ENCODE measurements at places on chromosomes 13 and 19.

DNA sequence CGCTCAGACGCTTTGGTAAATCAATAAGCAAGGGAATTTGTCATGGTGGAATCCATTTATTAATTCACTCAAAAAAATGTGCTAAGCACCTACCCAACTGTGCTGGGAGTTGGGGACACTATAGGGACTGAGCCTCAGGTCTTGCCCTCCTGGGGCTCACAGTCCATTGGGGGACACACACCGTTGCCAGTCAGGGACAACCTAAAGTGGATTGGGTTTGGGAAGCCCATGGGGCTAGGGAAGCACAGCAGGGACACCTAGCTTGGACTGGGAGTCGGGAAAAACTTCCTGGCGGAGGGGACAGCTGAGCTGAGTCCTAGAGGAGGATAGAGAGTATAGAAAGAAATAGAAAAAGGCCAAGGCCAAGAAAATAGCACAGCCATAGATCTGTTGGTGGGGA is 8.5 kb downstream of the FOSB start:
- DNase-seq: no peak

DNA sequence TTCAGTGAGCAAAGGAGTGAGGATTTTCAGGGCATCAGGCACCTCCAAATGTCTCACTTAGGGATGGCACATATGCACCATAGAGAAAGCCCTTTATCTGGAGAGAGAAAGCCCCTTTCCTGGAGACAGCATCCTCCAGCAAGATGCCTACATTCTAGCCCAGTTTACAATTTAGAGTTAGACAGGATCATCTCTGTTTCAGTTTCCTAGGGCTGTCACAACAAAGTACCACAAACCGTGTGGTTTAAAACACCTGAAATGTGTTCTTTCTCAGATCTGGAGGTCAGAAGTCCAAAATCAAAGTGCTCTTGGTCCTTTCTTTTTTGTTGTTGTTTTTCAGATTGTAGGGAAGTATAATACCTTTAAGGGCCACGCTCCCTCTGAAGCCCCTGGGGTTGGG is 61.8 kb downstream of the MBNL2 start:
- DNase-seq: no peak

DNA sequence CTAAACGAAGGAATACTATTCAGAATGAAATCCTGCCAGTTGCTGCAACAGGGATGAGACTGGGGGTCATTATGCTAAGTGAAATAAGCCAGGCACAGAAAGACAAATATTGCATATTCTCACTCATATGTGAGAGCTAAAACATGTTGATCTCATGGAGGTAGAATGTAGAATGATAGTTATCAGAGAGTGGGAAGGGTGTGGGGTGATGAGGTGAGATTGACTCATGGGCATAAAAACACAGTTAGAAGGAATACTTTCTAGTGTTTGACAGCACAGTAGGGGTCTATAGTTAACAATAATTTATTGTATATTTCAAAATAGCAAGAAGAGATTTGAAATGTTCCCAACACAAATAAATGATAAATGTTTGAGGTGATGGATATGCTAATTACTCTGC is 7.8 kb upstream of the OR7C2 start:
- DNase-seq: no peak

DNA sequence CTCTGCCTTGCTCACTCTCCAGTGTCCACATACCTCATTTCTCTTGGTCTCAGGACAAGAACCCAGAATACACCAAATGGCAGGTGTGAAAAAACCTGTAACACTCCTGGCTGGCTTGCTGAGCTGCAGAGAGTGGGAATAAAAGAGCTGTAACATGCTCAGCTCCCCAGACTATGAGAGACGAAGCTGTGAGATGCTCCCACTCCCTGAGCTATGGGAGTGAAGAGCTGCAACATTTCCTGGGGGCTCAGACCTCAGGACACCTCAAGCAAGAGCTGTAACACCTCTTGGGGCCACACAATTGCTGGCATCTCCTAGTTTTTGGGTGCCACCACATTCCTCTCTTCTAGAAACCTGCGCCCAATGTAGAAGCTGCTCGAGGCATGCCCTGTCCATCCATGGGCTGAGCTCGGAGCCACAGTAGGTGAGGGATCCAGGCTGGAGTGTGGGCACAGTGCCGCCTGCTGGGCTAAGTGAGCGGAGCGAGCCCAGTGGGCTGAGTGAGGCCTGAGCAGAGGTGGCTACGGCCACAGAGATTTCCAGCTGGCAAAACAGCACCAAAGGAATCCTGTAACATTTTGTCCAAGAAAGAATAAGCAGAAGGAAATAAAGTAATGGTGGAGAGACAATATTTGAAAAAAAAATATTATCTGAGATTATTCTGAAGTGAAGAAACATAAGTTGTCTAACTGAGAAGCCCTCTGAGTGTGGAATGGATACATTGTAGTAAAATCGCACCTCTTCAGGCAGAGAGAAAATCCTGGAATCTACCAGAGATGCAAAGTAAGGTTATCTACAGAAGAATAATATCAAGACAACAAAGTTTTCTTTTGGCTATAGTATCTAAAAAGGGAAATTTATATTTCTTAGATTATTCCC is 186.2 kb upstream of the PCDH9 start:
- DNase-seq: peak; percentile 54

- DNase-seq: no peak
These were observed 51.7 kb upstream of the SERPINE3 start for GRCh38 chr13:51287758-51288157.

DNA sequence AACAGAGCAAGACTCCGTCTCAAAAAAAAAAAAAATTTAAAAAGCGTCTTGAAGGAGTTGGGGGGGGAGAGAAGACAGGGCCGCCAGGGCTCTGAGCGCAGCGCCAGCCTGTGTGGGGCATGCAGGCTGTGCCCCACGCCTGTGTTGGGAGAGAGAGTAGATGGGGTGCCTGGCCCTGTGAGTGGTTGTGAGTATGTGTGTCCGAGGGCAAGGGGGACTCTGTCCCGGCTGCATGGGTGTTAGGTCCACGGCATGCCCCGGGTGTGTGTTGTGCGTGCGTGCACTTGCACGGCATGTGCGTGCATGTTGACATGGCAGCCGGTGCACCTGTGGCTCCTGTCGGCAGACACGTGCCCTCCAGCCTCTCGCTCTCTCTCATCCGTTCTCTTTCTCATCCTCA is 3.4 kb downstream of the MAP2K7 start:
- no peak for DNase-seq

DNA sequence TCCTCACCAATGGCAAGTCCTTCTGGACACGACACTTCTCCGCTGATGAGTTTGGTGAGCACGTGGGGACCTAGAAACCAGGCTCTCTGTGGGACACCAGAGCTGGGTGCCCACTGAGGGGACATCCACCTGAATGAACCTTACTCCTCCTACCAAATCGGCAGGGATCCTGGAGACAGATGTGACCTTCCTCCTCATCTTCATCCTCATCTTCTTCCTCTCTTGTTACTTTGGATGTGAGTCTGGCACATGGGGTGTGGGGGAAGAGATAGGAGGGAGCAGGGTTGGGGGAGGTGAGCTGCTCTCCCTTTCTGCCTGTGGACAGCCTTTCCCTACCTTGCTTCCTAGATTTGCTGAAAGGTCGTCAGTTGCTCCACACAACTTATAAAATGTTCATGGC is 1.9 kb downstream of the TMEM145 start:
- DNase-seq: no peak

GRCh38 chr13:59346999-59347723 is 816.6 kb downstream of the DIAPH3 start:
- DNase-seq: no peak

DNA sequence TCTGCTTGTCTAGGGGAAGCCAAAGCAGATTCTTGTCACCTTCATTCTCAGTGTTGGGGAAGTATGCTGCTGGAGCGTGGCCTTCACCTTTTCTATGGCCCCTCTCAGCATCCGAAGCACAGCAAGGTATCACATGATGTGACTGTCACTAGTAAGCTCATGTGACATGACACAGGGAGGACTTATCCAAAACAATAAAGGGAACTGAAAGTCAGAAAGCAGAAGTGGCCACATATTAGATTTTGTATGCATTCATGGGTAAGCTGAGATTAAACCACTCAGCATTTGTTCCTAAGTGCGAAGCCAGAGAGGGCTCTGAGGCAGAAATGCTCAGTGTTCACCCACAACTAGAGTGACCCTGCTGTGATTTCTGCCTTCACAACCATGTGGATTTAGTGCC is 72.8 kb upstream of the PCDH8 start:
- DNase-seq: no peak

DNA sequence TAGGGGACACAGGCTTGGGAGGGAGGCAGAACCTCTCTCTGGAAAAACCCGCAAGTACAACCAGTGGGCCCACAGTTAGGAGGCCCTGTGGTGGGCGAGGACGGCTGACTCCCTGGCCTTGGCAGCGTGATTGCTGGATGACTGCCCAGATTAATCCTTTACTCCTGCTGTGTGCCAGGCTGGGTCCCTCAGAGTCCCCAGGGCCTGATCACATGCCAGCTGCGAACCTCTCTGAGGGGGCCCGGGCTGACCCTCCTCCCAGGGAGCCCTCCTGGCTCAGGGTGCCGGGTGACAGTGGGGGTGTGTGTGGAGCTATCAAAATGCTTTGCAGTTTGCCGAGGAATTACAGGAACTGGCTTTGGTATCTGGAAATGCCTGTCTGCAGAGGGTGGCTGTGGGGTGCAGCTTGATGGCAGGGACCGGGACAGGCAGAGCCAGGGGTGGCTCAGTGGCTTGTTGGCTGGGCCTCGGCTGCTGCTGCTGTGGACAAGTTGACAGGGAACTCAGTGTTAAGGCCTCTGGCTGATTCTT is 48.9 kb downstream of the DNM2 start:
- no peak for DNase-seq

DNA sequence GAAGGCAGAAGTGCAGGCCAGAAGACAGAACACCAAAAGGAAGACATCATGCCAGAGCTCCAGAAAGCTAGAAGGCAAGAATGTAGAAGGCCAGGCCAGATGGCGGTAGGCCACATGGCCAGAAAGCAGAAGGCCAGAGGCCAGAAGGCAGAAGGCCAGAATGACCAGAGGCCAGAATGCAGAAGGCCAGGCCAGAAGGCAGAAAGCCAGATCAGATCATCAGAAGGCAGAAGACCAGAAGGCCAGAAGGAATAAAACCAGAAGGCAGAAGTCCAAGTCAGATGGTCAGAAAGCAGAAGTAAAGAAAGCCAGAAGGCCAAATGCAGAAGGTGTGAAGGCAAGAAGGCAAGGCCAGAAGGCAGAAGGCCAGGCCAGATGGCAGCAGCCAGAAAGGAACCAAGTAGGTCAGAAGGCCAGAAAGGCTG is 185.0 kb downstream of the TUBA3C start:
- DNase-seq: no peak

GRCh38 chr19:13541554-13541953 is 35.3 kb upstream of the CACNA1A start:
- no peak for DNase-seq

DNA sequence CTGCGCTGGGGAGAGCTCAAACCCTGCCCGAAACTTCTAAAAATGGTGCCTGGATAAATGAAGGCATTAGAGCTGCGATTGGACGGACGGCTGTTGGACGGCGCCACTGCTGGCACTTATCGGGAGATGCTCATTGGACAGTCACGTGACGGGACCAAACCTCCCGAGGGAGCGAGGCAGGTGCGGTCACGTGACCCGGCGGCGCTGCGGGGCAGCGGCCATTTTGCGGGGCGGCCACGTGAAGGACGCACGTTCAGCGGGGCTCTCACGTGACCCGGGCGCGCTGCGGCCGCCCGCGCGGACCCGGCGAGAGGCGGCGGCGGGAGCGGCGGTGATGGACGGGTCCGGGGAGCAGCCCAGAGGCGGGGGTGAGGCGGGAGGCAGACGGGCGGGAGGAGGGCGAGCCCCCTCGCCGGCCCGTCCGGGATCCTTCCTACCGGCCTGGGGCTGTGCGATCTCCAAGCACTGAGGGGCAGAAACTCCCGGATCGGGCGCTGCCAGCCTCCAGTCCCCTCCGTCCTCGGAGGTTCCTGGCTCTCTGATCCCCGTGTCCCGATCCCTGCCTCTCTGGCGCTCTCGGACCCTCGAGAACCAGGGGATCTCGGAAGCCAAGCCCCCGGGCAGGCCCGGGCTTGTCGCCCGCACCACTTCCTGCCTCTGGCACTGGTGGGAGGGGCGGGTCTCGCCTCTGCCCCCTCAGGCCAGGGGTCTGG is at the start of gene BAX:
TSS of gene BAX (plus strand) at position 281 of the 713 bp plus-strand sequence. CDS start at position 335, 54 bp downstream.
- DNase-seq: peak; percentile 97

DNA sequence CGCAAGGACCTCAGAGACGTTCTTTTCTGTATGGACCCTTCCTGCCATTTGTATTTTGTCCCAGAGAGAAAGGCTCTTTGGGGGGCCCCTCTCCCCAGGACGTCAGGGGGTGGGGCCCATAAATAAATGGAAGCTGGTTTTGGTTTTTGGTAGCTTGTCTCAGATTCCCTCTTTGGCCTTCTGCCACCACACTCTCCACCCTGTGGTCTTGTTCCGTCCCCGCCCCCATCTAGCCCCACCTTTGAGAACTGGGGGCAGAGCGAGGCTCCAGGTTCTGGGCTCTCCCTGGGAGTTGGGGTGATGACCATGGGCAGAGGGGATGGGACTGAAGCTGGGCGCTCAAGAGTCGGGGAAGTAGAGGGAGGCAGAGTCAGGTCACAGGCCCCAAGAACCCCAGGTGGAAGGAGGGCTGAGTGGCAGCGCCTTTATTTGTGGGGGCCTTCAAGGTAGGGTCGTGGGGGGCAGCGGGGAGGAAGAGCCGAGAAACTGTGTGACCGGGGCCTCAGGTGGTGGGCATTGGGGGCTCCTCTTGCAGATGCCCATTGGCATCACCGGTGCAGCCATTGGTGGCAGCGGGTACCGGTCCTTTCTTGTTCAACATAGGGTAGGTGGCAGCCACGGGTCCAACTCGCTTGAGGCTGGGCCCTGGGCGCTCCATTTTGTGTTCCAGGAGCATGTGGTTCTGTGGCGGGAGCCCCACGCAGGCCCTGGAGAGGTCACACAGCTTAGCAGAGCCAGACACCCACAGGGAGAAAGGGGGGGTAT is 3.3 kb downstream of the ISYNA1 start:
- no peak for DNase-seq

GRCh38 chr19:39481229-39481545 is 549 bp downstream of the TIMM50 start:
- DNase-seq: peak; percentile 27

All from ELR (cell line).